ENCODE measurements at places on chromosomes 3 and 15.

- DNase-seq = no peak
Measured at GRCh38 chr15:101684384-101684783, 32.2 kb upstream of the TM2D3 start.

DNA sequence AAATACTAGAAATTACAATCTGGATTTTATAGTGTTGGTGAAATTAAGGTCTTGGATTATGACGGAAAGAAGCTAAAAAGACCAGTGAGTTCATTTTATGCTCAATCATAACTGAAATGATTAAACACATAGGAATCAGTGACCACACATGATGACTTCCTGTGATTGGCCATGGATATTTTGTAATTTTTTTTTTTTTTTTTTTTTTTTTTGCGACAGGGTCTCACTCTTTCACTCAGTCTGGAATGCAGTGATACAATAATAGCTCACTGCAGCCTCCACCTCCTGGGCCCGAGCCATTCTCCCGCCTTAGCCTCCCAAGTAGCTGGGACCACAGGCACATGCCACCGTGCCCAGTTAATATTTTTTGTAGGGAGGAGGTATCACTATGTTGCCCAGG, 47.4 kb downstream of the PAQR5 start:
- DNase-seq = no peak

GRCh38 chr3:174854987-174855386, 4.1 kb upstream of the NAALADL2 start:
- DNase-seq = no peak

GRCh38 chr3:12027184-12027846, 23.1 kb downstream of the SYN2 start:
- DNase-seq = no peak

DNA sequence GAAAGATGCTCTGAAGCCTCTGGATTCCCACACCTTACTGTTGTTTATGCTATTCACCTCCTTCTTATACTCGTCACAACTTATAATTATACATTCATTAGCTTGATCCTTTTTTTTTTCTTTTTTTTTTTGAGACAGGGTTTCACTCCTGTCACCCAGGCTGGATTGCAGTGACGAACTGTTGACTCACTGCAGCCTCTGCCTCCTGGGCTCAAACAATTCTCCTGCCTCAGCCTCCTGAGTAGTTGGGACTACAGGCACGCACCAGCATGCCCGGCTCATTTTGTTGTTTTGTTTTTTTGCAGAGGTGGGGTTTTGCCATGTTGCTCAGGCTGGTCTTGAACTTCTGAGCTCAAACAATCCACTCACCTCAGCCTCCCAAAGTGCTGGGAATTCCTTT, 143.6 kb downstream of the PLCL2 start:
- DNase-seq = no peak

- DNase-seq = no peak
Measured at GRCh38 chr15:25944386-25944785, 81.3 kb upstream of the ATP10A start.

DNA sequence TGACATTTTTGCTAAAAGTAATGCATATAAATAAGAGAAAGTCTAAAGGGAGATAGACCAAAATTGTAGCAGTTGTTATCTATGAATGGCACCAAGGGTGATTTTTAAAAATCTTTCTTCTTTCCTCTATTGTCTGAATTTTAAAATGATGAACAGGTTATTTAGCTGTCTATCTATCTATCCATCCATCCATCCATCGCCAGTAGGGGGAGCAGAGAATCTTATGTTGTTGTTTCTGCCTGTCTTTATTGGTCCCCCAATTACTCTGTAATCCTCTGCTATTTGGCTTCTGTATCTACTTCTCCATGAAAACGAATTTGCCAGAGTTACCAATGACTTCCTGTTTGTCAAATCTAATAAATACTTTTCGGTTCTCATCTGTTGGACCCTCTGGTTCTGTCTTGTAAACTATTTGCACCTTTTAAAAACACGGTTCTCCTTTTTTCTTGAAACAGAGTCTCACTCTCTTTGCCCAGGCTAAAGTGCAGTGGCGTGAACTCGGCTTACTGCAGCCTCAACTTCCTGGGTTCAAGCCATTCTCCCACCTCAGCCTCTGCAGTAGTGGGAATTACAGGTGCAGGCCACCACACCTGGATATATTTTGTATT, 86.0 kb downstream of the ECT2 start:
- peak; percentile 49 for DNase-seq

GRCh38 chr3:19073341-19074105, 74.8 kb upstream of the KCNH8 start:
- no peak for DNase-seq

DNA sequence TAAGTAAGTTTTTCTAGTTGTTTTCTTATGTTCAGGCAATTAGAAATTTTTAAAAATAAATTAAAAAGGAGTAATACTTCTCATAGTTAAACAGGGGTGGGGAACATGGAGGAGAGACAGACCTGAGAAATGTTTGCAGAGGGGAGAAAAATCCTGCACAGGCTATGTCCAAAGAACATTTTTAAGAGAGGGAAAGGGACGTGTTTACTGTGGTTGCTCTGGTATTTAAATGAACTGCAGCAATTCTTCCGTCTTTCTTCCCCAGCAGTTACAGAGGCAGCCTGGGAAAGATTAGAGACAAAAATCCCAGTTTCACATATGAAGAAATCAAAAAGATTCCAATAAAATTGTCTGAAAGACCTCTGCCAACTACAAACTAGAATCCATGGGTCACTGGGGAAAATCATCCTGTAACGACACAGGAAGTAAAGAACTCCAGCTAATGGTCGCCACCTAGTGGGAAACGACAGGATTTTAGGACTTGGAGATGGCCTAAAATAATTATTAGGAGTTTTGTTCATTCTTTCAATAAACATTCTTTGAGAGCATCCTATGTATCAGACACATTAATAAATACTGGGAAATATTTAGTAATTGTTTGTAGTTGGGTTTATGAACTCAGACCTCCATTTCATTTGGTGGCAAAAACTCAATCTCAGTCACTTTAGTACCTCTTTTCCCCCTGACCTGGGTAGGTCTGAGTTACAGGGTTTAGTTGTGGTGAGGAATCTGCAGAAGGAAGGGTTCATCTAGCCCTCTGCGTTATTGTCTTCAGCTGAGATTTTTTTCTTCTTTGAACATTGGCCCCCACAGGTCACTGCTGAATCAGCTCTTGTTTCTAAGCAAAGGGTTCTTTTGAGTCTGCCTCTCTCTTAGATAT, 69.9 kb upstream of the GOLIM4 start:
- peak; percentile 63 for DNase-seq

DNA sequence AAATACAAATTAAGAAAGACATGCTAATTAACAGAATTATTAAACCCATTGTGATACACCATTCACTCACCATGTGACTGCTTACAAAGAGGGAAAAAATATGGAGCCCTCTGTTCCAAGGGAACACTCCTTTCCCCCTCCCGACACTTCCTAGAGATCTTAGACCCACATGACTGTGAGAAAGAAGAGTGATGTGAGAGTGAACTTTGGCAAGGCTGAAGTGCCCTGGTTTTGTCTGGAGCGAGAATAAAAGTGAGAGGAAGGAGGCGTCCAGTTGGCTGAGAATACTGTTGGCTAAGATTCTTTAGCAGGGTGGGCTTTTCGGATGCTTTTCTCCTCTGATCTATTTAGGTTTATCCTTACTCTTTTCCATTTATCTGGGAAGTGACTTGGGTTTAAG, 14.1 kb downstream of the CHL1 start:
- DNase-seq = no peak

DNA sequence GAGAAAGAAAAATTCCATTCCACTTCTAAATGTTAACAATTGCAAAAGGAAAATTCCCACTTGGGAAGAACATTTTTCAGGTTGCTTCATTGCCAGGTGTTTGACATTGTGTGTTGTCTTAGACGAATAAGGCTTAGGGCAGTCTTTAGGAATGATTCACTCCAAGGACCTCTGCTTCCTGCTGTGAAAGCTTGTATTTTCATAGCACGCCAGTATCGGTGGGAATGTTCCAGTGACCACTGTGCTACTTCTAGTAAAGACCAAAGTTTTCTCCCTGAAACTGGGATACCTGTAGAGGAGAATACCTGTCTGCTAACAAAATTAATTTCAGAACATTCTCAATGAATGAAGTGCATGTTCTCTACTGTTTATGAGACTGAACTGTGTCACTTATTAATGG, 64.1 kb downstream of the CDIN1 start:
- no peak for DNase-seq

DNA sequence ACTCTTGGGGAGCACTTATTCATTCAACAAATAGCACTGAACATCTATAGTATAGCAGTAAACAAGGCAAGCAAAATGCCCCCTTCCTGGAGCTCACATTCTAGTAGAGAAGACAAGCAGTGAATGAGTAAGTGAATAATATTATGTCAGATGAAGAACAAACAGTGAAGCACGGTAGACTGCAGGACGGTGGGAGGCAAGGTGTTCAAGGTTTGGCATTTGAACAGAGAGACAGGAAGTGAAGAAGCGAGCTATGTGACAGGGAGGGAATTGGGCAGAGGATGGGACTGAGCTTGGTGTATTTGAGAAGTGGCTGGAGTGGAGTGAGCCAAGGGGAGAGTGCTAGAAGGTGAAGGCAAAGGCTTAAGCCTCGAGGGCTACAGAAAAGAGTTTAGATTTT, 1.4 kb downstream of the CRELD1 start:
- DNase-seq = no peak

DNA sequence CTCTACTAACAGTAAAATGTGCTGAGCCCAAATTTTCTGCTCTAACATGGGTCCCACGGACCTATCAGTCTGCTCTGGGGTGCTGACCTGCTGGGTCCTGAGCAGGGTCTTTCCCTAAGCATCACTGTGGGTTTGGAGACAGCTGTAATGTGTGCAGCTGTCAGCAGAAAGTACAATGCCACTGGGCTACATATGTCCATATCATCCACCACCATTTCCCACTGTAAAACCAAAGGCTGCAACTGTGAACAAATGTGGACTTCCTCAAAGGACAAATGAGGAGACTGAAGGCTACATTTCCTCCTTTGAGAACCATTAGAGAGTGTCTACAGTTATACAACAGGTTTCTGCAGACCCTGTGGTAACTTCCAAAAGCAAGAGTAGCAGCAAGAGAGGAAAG, 33.8 kb upstream of the IP6K2 start:
- DNase-seq = peak; percentile 13

- DNase-seq = no peak
Measured at GRCh38 chr3:66177026-66177425, 43.8 kb upstream of the SLC25A26 start.

DNA sequence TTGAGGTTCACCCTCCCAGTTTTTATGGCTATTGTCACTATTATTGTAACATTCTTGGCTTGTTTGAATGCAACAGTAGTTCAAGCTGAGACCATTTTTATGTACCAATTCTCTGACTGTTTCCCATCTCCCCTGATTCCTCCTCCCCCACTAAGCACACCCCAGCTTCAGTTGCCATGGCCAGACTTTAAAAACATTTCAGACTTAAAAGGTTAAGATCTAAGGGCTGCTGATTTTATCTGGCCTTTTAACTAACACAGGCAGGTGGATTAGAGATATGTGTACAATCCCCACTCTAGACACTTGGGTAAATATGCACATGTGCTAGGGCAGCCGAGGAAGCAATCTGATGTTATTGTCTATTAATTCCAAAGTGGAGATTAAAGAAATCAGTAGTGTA, 386.3 kb upstream of the NR2F2 start:
- DNase-seq = no peak

- DNase-seq = no peak
Measured at GRCh38 chr3:129694228-129694627, 87.8 kb upstream of the PLXND1 start.

DNA sequence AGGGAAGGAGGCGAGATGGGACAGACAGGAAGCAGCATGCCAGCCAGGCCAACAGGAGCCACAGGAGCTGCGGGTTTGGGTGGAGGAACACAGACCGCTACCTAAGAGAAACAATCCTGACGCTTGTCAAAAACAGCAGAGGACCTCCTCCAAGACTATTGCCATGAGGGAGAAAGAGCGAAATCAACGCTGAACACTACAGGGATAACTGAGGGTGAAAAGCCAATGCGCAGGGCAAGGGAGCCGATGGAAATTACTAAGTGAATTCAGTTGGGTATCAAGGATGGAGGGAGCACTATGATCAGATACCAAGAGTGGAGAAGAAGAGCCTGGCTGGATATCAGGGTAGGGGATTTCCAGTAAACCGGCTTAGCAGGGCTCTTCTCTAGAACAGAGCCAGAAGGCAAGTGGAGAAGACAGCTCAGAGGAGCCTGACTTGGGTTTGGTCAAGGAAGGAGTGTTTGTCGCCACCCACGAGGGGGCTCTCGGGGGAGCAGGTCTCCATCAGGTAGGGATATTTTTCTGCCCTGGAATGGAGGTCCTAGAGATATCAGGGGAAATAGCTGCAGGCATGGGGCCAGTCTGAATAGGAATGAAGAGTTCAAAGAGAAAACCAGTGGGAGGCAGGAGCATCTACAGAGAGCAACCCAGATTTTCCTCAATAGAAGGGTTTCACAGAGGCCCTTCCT, 48.4 kb downstream of the SLC41A3 start:
- DNase-seq = no peak

- peak; percentile 12 for DNase-seq
Measured at GRCh38 chr15:31489801-31490646, 163.4 kb downstream of the KLF13 start.

DNA sequence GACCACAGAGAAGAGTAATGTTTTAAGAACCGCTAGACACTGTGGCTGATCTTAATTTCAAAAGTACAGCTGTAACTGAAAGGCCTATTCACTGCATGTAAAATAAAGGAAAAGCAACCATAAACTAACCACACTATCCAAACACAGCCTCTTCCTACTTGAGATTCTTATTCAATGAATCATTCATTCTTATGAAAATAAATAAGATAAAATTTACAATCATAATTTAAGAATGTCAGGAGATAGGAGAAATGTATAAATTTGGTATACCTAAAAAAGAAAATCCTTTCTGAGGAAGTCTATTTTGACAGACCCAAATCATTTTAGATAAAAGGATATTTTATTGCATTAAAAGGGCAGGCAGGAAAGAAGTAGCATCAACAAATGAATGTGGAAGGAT, 533.5 kb upstream of the ZNF385D start:
- no peak for DNase-seq

- DNase-seq = no peak
Measured at GRCh38 chr15:100167884-100168375, 173.8 kb downstream of the ADAMTS17 start.

- DNase-seq = no peak
Measured at GRCh38 chr15:32099956-32100684, 69.8 kb downstream of the CHRNA7 start.

DNA sequence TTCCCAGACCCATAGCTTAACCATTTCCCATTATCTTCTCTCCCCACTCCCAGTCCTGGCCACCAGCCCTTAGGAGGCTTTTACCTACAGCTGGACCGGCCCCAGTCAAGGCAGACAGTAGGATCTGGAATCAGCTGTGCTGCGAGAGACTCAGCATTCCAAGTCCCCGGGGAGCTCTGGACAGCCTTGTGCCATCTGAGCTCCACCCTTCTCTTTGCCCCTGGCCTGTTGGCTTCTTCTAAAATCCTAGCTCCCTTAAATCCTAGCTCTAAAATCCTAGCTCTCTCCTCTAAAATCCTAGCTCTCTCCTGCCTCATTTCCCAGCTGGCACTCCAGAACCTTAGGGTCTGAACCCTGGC, 21.3 kb downstream of the MEGF11 start:
- DNase-seq = no peak

- no peak for DNase-seq
Measured at GRCh38 chr15:85676342-85677098, 118.2 kb downstream of the KLHL25 start.

All from Kasumi-1 (cell line).